ENCODE measurements at places on chromosomes 16 and 17. TPM values are rescaled to one million over a fixed set of nuclear protein-coding genes. Genes with fewer than 3 reads are reported as not detected.

Gene MIEF2
- total RNA-seq: 8.5 TPM

Gene PYDC1
- total RNA-seq: not detected

Gene C17orf50
- total RNA-seq: not detected

Gene ACSM3
- total RNA-seq: 6.2 TPM

Gene SPNS2
- total RNA-seq: 41.0 TPM

Gene ADGRG3
- 101 TPM for total RNA-seq

Gene CCL4L2
- 21.2 TPM for total RNA-seq

Gene GAST
- total RNA-seq: not detected

Gene C1QTNF8
- not detected for total RNA-seq

Gene WNT9B
- 0.80 TPM for total RNA-seq

Gene ADAM11
- total RNA-seq: 0.10 TPM

Gene CACNG3
- total RNA-seq: not detected

Gene CTRB2
- 11.8 TPM for total RNA-seq

Gene TSPOAP1
- 14.4 TPM for total RNA-seq

Gene KRTAP4-5
- total RNA-seq: not detected

Gene HASPIN
- 4.7 TPM for total RNA-seq

Gene EFNB3
- 0.29 TPM for total RNA-seq

Gene CES1
- 13.8 TPM for total RNA-seq

Gene RANBP10
- total RNA-seq: 19.7 TPM

Gene CMIP
- total RNA-seq: 61.5 TPM

Gene FOXF1
- 0.66 TPM for total RNA-seq
